ENCODE measurements at places on chromosomes 4 and X. TPM values are rescaled to one million over a fixed set of nuclear protein-coding genes. Genes with fewer than 3 reads are reported as not detected.

The GAGE1 gene
- not detected for total RNA-seq

- no peak for DNase-seq
Measured at GRCh38 chrX:140034916-140035315, 69.6 kb upstream of the CXorf66 start.

DNA sequence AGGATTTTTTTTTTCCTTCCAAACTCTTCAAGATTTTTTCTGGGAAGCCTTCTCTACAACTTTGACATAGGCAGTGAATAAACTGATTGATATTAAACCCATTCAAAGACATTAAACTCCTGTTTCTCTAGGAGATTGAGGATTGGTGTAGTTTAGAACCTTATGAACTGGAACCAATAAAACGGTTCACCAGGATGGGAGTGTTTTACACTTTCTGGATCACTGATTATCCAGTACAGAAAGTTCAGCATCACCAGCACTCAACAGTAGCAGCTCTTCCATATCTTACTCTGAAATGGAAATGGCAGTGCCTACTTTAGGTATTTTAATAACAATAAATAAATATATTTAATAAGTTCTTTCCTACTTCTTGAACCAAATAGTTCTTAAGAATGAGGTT, 76.7 kb downstream of the BMPR1B start:
- DNase-seq, result no peak

DNA sequence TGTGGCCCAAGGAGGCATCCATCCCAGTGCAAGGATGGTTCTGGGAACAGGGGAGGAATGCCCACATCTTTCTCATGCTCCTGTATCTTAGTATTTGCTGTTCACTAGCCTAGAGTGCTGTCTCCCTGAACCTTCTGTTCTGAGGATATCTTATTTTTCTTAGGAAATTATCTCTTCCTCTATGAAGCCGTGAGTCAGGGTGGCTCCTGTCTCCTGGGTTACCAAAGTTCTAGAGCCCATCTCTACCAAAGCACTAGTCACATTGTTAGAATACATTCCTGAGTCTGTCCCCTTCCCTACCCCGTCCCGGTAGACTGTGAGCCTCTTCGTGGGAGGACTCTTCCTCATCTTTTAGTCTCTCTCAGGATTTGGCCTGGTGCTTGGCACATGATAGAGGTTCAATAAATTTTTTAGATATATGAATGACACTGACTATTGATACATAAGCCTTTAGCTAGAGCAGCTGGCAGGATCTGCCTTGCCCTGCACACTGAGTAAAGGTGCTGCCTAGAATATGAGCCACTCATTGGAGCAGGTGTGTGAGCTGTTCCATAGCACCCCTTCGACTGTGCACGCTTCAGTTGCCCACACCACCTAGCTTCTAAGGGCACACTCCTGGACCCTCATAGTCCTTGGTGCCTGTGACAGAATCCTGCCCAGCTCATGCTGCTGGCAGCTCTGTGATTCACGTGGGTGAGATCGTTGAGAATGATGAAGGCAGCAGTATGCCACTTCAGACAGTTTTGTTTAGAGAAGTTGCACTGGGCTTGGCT, 13.3 kb downstream of the CXCR3 start:
- DNase-seq, result no peak

GRCh38 chr4:14221176-14221575, 593.7 kb upstream of the BOD1L1 start:
- no peak for DNase-seq

DNA sequence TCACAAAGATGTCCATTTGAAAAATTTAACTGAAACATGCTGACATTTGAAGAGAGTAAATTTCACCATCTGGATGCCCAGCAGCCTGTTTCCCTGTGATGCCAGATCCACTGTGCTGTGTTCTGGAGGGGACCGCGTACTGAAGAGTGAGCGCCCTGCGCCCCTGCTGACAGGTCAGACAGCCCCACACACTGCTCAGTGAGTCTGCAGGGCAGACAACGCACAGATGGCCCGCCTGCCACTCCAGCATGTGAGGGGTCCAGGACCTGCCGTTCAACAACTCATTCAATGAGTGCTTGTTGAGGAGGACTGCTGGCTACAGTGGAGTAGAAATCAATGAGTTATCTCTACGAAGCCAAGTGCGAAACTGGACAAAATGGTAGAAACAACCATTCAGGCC, 49.2 kb downstream of the FGFRL1 start:
- DNase-seq, result no peak

DNA sequence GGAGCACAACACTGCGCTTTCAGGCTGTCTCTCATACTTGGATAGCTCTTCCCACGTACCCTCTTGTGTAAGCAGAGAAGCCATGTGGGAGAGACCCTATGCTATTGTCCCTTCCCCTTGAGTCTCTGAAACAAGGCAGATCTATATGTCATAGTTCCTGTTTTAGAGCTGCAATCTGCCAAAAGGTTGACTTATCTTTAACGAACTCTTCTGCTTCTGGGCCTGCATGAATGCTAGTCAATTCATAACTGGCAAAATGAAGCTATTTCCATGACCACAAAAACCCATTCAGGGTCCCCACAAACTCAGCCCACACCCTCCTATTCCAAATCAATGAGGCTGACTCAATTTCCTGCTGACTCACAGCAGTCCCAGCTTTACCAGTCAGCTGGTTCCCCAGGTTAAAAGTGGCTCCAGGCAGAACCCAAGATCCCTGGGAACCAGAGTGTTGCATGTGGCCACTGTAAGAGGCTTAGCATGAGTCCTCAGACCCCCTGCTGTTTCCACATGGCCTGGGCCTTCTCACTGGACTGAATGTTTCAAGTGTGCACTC, 25.3 kb upstream of the SOD3 start:
- no peak for DNase-seq

- DNase-seq, result no peak
Measured at GRCh38 chr4:145912376-145912775, 26.2 kb downstream of the ZNF827 start.

DNA sequence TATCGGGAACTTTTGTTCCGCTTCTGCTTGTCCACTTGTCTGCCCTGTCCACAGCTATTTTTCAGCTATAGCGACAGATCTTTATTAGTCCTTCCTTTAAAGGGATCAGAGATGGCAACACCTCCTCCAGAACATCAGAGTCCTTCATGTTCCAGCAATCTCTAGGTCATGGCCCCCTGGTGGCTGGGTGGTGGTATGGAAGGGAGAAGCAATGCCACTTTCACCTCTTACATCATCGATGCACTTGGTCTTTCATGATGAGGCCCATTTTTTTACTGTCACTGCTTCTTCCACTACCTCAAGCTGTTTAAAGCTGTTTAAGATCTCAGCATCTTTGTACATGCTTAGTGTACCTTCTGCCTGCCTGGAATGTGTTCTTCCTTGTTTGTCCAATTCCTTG, 106.7 kb downstream of the ARHGAP6 start:
- no peak for DNase-seq

DNA sequence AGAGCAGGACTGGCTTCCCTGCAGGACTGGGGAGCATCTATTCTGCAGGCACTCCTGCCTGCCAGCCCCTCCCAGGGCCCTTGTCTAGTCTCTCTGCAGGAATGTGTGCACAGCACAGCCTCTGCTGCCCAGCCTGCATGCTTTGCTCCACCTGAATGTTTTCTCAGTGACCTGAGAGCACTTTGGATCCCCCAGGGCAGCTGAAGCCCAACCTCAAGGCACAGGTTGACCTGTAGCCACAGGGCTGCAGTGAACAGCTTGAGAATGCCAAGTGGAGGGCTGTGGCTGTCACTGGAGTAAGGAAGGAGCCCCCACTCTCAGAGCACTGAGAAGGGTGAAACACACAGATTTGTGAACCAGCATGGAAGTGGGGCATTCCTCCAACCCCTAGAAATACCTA, 760.2 kb downstream of the STIM2 start:
- no peak for DNase-seq

Measured in left ventricle myocardium inferior (tissue), 1 donor.